Stimulated activated naive CD4-positive, alpha-beta T cell treated with Interleukin-2 at 50 U/mL for 16 hours (primary cell): ENCODE measurements at places on chromosomes 2 and 18.
A peak's percentile ranks its signal among the peaks of the same experiment; 100 is the strongest.

DNA sequence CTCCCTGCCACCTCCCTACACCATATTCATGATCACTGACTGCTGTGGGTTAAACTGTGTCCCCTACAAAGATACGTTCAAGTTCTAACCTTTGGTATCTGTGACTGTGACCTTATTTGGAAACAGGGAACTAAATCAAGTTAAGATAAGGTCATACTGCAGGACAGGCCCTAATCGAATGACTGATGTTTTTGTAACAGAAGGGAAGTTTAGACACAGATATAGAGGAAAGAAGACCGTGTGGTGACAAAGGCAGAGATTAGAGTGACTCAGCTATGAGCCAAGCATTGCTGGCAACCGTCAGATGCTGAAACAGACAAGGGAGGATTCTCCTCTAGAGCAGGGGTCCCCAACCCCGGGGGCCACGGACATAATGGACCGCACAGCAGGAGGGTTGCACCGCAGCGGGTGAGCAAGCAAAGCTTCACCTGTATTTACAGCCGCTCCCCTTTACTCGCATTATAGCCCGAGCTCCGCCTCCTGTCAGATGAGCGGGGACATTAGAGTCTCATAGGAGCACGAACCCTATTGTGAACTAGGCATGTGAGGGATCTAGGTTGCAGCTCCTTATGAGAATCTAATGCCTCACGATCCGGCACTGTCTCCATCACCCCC, 28.9 kb upstream of the RNF152 start:
- DNase-seq, result no peak

- no peak for DNase-seq
Observed at GRCh38 chr2:102979429-102979828, 217.6 kb downstream of the TMEM182 start.

- peak; percentile 75 for DNase-seq
Observed at GRCh38 chr2:15560988-15561573, at the start of gene NBAS. NBAS (minus strand) TSS chr2:15561334; CDS start chr2:15561304, 30 bp downstream.

DNA sequence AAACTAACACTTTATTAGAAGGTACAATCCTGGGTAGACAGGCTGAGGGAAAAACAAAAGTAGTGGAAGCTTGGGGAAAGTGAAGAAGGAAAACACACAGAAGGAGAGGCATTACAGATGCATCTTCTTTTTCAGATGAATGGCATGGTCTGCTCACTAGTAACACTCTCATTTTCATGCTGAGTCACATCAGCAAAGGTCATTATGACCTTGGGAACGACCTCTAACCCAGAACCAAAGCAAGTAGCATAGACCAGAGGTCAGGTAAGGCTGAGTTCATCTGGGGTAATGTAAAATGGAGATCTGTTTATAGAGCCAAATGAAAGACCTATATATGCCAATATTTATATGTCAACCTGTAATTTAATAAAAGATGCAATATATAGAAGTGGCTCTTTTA, 294.4 kb upstream of the LRRTM4 start:
- DNase-seq, result no peak

DNA sequence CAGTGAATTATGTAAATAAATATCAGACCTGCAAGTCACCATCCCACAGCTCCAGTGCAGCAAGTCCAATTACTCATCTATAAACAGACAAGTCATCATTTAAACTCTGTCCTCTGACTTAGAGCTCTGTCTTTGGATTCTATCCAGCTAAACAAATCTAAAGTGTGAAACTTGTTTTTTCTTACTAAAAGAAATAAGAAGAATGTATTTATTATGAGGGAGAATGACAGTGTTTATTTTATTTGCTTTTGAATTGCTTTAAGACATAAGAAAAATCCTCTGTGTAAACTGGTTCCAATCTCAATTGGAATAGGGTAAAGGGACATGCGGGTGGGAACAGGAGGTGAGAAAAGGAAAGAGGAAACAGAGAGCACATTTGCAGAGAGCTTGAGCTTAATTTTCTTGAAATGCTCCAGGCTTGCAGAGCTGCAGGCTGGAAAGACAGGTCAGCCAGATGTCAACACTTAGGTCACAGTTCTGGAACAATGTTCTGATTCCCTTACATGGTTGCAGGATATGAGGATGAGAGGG, 355.8 kb downstream of the MEIS1 start:
- no peak for DNase-seq

DNA sequence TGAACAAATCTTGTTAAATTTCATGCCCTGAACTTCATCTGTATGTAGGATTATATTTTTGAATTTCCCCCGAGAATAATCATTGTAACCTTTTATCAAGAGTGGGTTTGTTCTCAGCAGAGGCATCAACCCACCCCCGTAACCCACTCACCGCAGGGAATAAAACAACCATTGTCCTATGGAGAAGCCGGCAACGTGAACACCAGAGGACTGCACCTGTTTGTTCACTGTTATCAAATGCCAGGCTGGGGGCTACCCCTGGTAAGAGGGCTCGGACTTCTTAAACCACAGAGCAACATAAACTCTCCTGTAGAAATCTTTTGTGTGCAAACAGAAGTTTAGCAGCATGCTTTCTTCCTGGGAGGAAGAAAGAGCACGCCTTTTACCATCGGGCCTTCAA, 610.4 kb downstream of the ERBB4 start:
- no peak for DNase-seq

DNA sequence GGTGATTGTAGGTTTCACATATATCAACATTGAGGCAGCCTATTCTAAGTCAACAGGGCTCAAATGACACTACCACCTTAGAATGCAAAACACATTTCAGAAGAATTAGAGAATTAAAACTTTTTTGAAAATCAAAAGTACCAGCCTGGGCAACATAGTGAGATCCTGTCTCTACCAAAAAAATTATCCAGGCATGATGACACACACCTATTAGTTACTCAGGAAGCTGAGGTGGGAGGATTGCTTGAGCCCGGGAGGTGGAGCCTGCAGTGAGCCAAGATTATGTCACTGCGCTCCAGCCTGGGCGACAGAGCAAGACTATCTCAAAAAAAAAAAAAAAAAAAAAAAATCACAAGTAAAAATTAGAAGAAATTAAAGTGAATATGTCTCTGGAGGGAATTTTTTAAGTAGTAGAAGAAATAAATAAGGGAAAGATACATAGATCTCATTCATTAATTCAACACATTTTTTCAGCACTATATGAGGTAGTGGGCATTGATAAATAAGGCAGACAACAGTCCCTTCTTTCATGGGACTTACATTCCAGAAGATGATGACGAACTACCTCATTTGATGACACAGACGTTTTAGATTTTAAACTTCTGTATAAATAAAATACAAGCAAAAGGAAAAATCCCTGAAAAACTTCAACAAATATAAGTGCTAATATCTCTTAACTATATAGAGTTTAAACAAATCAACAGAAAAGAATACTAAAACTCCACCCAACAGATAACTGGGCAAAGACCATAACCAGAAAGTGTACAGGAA, 42.3 kb downstream of the STPG4 start:
- no peak for DNase-seq

DNA sequence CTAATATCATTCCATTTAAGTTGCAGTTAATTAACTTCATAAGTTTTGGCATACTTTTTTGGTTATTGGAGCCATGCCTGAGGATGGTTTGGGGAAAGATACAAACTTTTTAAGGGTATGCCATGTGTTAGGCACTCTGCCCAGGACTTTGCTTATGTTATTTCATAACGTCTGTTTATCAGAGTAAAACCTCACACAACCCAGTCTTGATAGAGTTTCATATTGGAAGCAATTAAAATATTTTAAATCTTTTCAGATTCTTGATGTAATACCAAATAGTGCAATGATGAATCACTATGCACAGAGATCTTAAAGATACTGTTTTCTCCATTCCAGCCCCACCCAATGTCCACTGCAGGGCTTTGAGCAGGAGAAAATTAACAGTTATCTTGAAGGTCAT, 529.1 kb upstream of the HNMT start:
- no peak for DNase-seq

- no peak for DNase-seq
Observed at GRCh38 chr18:6679201-6679600, 50.3 kb upstream of the ARHGAP28 start.

- no peak for DNase-seq
Observed at GRCh38 chr2:179049546-179050311, at the start of gene CCDC141. CCDC141 (minus strand) TSS chr2:179050137; CDS start chr2:179049941, 196 bp downstream.

- no peak for DNase-seq
Observed at GRCh38 chr2:17587469-17587868, 47.0 kb downstream of the VSNL1 start.

DNA sequence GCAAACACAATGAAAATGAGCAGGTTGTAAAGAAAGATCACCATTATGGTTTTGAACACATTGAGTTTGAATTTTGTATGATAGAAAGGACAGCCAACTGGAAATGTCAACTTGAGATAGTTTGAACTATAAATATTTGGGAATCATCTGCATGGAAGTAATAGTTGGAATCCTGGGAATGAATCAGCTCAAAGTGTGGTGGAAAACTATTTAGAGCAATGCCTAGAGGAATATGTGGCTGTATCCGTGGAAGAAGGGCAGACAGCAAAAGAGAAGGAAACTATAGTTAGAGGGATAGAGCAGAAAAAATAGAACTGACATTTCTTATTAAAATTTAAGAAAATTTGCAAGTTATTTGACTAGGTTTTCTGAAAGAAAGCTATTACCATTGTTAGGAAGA, 112.5 kb upstream of the OTX1 start:
- no peak for DNase-seq

GRCh38 chr18:69401226-69401971, 711 bp downstream of the DOK6 start:
- no peak for DNase-seq

DNA sequence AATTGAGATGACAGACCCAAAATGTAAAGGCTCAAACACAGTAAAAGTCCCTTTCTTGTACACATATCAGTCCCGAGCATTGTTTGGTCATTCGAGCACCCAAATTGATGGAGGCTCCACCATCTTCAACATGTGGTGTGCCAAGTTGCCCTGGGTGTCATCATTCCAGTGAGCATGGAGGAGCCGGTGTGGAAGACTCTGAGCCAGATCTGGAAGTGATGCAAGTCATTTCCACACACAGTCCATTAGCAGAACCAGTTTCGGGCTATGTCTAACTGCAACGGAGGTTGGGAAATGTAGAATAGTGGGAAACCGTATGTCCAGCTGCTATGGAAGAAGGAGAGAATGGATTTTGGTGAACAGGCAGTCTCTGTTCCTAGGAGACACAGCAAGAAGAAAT, 40.9 kb upstream of the BZW1 start:
- DNase-seq, result no peak

- DNase-seq, result no peak
Observed at GRCh38 chr18:63147973-63148372, 171.6 kb downstream of the BCL2 start.

DNA sequence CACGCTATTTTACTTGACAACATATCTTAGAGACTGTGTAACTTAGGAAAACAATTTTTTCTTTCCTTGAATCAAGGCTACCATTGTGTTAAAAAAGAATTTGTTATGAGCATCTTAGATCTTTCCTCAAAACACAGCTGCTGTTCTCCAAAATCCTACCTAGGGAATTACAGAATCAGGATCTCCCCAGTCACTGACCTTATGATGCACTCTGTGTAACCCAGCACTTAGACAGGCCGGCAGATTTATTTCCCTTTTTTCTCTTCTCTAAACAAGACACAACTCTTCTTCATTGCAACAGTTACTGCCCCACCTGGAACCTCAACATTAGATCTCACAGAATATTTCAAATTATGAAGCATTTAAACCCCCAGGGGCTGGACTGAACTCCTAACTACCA, 13.5 kb upstream of the C2orf15 start:
- no peak for DNase-seq

DNA sequence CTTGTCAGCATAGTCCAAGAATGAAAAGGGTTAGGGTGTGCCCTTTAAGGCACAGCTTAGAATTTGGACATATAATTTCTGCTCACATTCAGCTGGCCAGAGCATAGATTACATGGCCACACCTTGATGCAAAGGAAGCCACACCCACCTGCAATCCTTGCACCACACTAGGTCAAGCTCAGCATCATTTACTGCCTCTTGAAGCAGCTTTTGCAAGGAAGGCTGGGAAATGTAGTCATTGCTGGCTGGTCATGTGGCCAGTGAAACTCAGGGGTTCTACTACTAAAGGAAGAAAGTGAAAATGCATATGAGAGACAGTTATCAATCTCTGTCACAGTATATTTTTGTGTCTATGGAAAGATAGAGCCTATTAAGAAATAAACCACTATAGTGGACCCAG, 159.3 kb downstream of the GFPT1 start:
- DNase-seq, result no peak

DNA sequence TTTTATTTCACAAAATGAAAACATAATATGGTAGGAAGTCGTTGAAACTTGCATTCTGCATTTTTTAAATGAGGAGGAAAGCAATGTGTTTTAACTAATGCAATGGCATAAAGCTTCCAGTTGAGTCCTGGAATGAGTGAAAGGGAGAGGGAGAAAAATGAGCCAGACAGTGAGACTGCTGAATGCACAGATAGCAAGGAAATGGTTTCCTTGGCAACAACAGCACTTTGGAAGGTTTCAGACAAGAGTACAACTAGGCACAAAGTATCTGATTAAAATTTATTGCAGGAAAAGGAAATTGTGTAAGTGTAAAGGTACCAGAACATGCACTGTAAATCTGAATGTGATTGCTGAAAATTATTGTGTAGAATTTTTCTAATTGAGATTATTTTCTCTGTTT, 320.1 kb upstream of the KYNU start:
- no peak for DNase-seq

DNA sequence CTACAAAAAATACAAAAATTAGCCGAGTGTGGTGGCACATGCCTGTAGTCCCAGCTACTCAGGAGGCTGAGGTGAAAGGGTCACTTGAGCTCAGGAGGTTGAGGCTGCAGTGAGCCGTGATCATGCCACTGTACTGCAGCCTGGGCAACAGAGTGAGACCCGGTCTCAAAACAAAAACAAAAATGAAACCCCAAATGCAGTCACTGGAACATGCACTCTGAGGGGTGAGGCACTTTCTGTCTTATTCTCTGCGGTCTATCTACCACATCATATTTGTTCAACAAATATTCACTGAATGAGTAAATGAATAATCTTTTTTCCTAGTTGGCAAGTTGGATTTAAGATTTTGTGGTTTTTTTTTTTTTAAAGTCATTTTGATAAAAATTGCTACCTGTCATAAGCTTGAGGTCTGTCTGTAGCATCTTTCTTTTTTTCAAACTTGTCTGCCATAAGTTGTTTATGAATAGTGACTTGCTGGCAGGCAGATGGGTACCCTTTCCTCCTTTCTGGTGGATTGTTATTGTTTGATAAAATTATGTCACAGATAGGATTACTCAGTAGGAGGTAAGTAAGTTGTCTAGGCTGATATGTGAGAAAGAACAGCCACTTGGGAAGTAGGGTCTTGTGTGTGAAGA, 11.8 kb downstream of the CHRNA1 start:
- DNase-seq, result peak; percentile 28

DNA sequence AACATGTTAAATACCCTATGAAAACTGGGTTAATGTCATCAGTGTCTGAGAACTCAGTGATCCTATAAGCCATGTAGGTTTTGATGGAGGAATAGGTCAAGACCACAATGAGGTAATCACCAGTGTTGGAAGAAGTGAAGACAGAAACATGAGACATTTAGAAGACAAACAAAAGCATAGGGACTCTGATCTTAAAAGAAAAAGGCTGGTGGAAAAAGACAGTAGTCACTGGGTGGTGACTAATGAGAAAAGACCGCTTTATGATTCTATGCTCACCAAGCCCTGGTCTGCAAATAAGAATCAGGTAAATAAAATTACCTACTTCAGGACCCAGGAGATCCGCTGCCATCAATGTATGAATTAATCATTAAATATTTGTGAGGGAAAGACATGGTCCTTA, 271.9 kb downstream of the GPD2 start:
- no peak for DNase-seq
